ENCODE measurements at places on chromosomes 2 and 18.
A peak's percentile ranks its signal among the peaks of the same experiment; 100 is the strongest.

- peak; percentile 65 for DNase-seq
These were observed 6.5 kb downstream of the NCAPH start for GRCh38 chr2:96342085-96342484.

- DNase-seq: peak; percentile 31
These were observed 108.0 kb upstream of the SALL3 start for GRCh38 chr18:78871618-78872017.

DNA sequence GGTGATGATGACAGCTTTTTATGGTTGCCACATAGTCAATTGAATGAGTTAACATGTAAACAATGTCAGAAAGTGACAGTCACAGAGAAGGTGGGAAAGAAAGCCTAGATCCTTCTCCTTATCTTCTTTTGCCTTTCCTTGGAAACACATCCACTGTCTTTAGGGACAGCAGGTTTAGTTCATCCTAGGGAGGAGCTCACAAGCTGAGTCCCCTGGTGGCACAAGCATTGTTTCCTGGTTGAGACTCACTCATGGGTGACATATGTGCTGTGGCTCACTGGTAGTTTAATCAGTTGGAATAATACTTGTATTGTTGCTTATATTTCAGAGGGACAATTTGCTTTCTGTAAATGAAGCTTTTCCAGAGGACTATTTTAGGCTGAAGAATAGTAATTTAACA, 598.5 kb downstream of the CNTNAP5 start:
- DNase-seq: no peak

DNA sequence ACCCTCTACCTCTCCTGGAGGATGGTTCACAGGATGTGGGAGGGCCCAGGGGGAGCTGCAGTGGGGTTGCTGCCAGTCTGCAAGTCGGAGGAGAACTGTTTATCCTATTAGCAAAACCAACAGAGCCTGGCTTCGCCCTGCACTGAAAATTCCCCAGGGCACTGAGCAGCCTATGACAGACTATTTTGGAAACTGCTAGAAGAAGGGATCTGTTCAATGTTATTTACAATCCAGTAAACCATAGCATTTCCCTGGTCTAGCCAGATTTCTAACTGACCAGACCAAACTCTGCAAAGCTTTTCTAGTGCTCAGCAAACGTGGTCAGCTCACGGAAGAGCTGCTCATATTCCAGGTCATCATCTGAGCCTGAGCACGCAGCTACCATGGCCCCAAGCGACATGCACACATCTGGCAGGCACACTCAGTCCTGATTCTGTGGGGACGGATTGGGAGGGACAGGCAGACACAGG, 64.8 kb upstream of the PID1 start:
- DNase-seq: no peak

- no peak for DNase-seq
These were observed 60.6 kb downstream of the BCL2 start for GRCh38 chr18:63258749-63259566.

GRCh38 chr2:16623564-16624435, 41.8 kb downstream of the CYRIA start:
- DNase-seq: no peak

GRCh38 chr18:79524181-79525078, 128.7 kb downstream of the NFATC1 start:
- no peak for DNase-seq

DNA sequence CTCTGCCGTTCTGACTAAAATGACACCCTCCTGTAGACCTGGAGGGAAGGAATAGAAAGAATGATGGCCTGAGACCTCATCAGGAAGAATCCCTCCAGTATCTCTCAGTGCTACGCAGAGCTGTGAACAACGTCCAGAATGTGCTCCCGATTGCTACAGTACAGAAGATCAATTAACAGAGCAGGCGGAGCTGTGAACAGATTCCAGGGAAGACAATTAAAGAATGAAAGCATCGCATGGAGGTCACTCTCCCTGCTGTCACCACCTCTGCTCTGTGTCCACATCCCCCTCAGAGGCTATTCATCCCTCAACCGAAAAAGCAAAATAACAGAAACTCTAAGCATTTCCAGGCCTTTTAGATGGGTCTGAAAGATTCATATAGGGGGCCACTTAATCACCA, 481.0 kb downstream of the EIPR1 start:
- DNase-seq: no peak

- no peak for DNase-seq
These were observed 18.7 kb downstream of the ARHGAP28 start for GRCh38 chr18:6748241-6748640.

DNA sequence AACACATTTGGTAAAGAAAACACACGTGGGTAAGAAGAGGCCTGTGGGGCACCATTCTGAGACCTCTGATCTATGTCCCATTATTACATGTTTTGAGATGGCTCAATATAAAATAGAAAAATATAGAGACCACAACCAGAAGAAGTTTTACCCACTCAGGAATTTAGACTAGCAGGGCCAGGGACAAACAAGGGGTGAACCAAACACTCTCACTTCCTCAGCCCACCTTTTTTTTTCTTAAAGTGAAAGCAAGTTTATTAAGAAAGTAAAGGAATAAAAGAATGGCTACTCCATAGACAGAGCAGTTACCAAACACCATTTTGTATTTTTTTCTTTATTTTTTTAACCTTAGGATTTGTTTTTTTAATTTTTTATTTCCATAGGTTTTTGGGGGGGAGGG, 119.0 kb upstream of the REV1 start:
- DNase-seq: no peak

DNA sequence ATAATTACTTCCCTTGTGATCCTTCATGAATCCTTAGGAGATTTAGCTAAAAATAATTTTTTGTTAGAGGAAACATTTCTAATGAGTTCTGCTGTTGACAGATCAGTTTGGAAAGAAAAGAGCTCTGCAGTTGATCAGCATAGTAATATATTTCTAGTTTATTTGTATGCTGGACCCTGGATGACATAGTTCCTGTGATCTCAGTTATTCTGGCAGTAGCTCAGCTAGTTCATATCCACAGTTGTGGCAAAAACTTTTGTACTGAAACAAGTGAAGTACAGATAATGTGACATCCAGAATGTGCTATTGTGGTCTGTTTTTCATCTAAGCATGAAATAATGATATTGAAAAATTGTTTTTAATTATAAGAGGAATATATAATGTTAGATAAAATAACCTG, 33.7 kb downstream of the ABI2 start:
- DNase-seq: no peak
